ENCODE measurements at places on chromosomes 7 and 10. TPM values are rescaled to one million over a fixed set of nuclear protein-coding genes. Genes with fewer than 3 reads are reported as not detected.

CALML5 gene
- not detected for total RNA-seq

THSD7A gene
- total RNA-seq: 0.05 TPM

PDK4 gene
- 0.20 TPM for total RNA-seq

ABCF2 gene
- total RNA-seq: 50.8 TPM

HMX2 gene
- 1.7 TPM for total RNA-seq

GARIN1A gene
- total RNA-seq: 0.79 TPM

DNA sequence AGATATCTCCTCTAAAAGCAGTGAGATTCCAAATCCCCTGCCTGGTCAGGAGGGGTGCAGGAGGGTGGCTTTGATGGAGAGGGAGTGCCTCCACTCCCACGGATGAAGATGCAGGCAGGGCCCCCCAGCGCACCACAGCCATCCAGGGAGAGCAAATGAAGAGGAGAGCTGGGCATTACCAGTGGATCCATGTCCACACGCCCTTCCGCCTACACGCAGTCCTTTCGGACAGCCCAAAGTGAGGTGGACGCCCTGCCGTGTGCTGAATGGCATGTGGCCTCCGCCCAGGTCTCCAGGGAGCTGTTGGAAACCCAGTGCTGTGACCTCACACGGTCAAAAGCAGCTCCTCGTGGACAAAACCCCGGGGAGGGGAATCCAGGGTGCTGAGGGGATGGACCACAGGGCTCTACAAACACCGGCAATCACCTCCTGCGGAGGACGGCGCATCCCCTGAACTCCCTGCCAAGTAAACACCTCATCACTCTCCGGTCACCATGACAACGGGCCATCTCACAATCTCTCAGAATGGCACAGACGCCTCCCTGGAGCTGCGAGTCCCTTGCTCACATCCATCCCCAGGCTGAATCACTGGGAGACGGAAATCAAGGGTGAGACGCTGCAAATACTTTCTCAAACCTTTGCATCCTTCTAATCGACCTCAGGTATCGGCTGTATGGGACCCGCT lies 35.0 kb upstream of the DNAAF5 start:
- no peak overlapping the region for H3K4me3 ChIP-seq
- H3K36me3 ChIP-seq: peaks cover 2% of the 10 kb centered on the region
- no peaks in the 10 kb centered on the region for H3K4me1 ChIP-seq
- H3K27me3 ChIP-seq: no peaks in the 10 kb centered on the region
- DNase-seq: peak; percentile 30
- no peak overlapping the region for H3K27ac ChIP-seq

- H3K36me3 ChIP-seq: no peaks in the 10 kb centered on the region
- no peak within 1 kb of the TSS for H3K27ac ChIP-seq
- peak within 1 kb of the TSS; percentile 16 for H3K4me3 ChIP-seq
- H3K27me3 ChIP-seq: no peaks in the 10 kb centered on the region
Observed at GRCh38 chr10:127892743-127893142, at the start of gene CLRN3. TSS of gene CLRN3 (minus strand) at chr10:127892941. CDS start at chr10:127892784, 157 bp downstream.

GRCh38 chr10:60965696-60966095 lies 21.7 kb upstream of the RHOBTB1 start:
- no peaks in the 10 kb centered on the region for H3K36me3 ChIP-seq
- H3K4me3 ChIP-seq: no peak overlapping the region
- no peaks in the 10 kb centered on the region for H3K27me3 ChIP-seq
- no peak overlapping the region for H3K27ac ChIP-seq

DNA sequence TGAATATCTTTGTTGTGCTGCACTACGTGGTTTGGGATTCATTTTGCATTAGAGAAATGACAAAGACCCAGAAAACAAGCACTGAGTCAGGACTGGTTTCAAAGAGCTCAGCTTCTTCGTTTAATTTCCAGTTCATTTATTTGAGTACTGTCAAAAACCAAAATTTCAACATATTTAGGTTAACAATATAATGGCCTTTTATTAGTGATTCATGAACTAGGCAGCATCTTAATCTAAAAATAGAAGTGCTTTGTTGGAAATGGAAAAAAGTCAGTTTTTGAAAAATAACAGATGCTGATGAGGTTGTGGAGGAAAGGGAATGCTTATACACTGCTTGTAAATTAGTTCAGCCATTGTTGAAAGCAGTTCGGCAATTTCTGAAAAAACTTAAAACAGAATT lies 856.4 kb downstream of the LRMDA start:
- H3K4me1 ChIP-seq: no peaks in the 10 kb centered on the region
- H3K27ac ChIP-seq: no peak overlapping the region
- no peak overlapping the region for H3K4me3 ChIP-seq
- H3K27me3 ChIP-seq: no peaks in the 10 kb centered on the region
- no peaks in the 10 kb centered on the region for H3K36me3 ChIP-seq
- no peak for DNase-seq

- H3K27ac ChIP-seq: no peak overlapping the region
- no peaks in the 10 kb centered on the region for H3K27me3 ChIP-seq
- DNase-seq: no peak
Observed at GRCh38 chr7:65221683-65222082, 152.0 kb upstream of the ZNF92 start.

DNA sequence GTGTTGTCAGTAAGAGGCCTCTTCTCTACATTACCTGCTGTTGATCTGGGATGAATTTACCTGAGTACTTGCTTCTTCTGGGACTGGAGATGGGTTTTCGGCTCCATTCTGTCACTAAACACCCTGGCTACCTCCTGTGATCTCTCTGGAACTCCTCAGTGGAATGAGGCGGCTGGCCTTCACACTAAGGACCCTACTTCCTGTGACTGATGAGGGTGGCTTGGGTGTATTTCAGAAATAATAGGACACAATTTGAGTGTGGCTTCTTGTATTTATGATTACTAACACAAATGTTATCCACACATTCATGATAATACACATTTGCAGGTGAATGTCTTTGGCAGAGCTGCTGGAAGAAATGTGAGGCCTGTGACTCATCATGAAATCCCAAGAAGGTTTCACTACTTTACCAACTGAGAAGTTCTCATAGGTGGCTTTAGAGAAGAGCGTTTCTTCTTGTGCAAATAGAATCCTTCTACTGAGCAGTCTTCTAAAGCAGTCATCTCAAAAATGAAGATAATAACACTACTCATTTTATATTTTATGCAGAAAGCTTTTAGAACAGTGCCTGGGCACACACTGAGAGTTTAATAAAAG lies 21.3 kb upstream of the EVX1 start:
- H3K36me3 ChIP-seq: no peaks in the 10 kb centered on the region
- no peak overlapping the region for H3K27ac ChIP-seq

GRCh38 chr7:106947244-106947728 lies 82.2 kb downstream of the PIK3CG start:
- no peak overlapping the region for H3K4me3 ChIP-seq
- H3K27ac ChIP-seq: no peak overlapping the region
- DNase-seq: peak; percentile 62

GRCh38 chr10:47257396-47258120 lies 42.4 kb upstream of the GDF10 start:
- H3K36me3 ChIP-seq: no peaks in the 10 kb centered on the region
- H3K27ac ChIP-seq: no peak overlapping the region
- DNase-seq: no peak

DNA sequence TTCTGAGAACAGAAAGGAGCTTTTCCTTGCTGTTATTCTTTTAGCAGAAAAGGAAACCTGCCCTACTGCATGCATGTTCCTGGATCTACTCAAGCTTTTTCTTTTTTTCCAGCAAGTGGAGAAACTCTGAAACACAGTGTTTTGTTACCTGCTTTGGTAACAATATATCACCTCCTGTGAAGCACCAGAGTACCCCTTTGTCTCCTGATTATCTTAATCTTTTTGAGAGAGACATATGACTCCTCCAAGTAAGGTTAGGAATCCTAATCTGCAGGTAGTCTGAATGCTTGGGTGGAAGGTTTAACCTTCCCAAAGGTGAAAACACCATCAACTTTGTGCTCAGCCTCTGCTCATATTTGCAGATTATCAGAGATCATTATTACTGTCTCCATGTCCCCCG lies 93.1 kb downstream of the MAPK8 start:
- H3K27ac ChIP-seq: peak overlapping the region; percentile 50
- no peaks in the 10 kb centered on the region for H3K27me3 ChIP-seq
- peaks cover 41% of the 10 kb centered on the region for H3K4me1 ChIP-seq
- no peak overlapping the region for H3K4me3 ChIP-seq

GRCh38 chr7:140915935-140916555 lies 8.7 kb downstream of the BRAF start:
- no peak overlapping the region for H3K27ac ChIP-seq
- no peak overlapping the region for H3K4me3 ChIP-seq
- no peaks in the 10 kb centered on the region for H3K27me3 ChIP-seq
- H3K4me1 ChIP-seq: peaks cover 27% of the 10 kb centered on the region

- DNase-seq: no peak
- no peaks in the 10 kb centered on the region for H3K27me3 ChIP-seq
- no peaks in the 10 kb centered on the region for H3K36me3 ChIP-seq
- no peaks in the 10 kb centered on the region for H3K4me1 ChIP-seq
- H3K4me3 ChIP-seq: no peak overlapping the region
Observed at GRCh38 chr10:30231071-30231652, 117.9 kb downstream of the MTPAP start.

DNA sequence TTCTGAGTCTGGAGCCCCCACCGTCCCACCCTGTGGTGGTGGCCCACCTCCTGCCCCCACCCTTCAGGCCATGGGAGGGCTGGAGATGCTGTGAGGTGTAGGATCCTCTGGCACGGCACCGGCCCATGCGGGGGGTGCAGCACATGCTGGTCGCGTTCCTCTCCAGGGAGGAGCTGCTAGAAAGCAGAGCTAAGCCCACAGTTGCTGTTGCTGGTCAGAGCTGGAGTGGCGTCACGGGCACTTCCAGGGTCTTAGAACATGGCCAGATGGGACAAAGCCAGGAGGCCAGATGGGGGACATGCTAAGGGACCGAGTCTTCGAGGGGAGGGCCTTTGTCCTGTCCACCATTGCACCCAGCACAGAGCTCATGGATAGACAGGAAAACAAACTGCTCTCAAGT lies 21.6 kb downstream of the AGAP3 start:
- H3K27me3 ChIP-seq: no peaks in the 10 kb centered on the region
- H3K4me3 ChIP-seq: no peak overlapping the region
- H3K36me3 ChIP-seq: no peaks in the 10 kb centered on the region
- no peak for DNase-seq

DNA sequence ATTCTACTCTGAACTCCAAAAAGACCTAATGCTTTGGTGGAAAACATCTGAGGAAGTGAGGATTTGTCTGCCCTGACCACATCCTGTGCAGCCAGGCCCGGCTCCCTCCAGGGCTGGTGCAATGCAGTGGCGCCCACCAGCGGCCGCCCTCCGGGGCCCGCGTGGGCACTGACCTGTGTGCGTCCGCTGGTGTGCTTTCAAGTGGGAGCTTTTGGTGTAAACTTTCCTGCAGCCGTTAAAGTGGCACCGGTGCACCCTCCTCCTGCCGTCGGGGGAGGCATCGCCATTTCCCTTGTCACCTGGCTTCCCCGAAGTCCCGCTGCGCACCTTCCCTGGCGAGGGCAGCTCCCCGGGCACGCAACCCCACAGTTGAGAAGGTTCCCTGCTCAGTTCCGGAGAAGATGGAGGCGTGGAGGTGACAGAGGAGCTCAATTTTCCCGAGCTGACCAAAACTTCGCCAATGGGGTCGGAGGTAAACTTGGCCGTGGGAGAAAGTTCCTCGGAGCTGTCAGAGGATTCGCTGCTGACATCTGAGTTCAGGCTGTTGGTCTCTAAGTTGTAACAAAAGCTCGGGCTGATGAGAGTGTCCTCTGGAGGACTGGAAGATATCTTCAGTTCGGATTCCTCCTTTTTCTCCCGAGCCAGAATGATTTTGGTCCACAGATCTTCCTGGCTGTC lies 3.4 kb downstream of the KLF6 start:
- H3K36me3 ChIP-seq: peaks cover 20% of the 10 kb centered on the region
- no peaks in the 10 kb centered on the region for H3K27me3 ChIP-seq
- no peak for DNase-seq
- peak overlapping the region; percentile 98 for H3K27ac ChIP-seq

DNA sequence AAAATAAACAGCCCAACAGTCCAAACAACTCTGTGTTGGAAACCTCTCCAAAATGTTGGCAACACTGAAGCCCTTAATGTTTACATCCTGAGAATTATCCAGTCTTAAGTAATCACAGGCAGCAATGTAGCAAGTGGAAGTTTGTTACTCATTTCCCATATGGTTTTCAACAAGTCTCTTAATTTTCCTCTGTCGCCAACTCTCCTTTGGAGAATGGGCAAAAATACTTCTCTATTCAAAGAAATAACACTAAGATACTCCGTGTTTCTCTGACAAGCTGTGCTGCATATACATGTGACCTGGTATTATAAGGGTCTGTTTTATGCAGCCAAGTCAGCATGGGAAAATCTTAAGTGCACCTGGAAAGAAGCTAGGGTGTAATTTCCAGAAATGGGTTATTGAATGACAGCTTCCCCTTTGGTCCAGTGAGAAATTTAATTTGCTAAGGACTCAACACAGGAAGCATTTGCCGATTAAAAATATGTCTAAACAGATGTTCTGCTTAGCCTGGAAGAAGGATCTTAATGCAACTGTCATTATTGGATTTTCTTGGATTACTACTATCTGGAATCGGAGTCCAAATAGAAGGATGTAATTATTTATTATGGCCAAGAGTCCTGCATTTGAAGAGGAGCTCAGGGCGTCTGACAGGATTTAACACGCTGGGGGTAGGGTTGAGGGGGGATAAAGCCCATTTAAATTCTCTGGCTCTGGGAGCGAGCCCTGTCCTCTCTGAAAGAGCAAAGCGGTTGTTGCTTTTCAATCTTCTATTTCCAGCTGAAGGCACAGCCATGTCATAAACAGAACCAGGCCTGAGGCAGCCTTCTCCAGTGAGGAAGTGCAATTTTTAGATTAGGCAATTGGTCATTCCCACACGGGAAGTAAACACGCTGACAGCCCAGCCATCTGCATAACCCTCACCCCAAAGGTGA lies 73.1 kb downstream of the TLL2 start:
- no peak overlapping the region for H3K27ac ChIP-seq
- H3K27me3 ChIP-seq: no peaks in the 10 kb centered on the region
- no peaks in the 10 kb centered on the region for H3K36me3 ChIP-seq
- no peak for DNase-seq

All from Caco-2 (cell line).